ENCODE measurements at places on chromosomes 1 and 21.
A peak's percentile ranks its signal among the peaks of the same experiment; 100 is the strongest.

GRCh38 chr1:6365047-6365446 lies 28.5 kb downstream of the ACOT7 start:
- DNase-seq, result no peak

DNA sequence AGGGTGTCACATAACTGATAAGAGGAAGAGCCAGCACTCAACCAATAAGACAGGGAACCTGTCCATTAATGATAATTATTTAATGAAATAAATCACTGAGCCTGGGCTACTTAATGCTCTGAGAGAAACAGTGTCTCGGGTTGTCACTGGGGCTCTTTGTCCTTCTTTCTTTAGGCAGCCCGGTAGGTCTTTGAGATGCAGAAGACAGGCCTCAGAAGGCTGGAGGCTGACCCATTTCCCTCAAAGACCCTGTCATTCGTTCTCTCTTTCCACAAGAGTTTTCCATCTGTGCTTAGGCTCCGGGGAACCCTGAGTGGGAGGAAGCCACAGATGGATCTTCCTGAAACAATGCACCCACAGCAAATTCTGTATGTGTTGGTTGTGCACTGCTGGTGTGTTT lies 68.2 kb downstream of the BRINP2 start:
- DNase-seq, result no peak

DNA sequence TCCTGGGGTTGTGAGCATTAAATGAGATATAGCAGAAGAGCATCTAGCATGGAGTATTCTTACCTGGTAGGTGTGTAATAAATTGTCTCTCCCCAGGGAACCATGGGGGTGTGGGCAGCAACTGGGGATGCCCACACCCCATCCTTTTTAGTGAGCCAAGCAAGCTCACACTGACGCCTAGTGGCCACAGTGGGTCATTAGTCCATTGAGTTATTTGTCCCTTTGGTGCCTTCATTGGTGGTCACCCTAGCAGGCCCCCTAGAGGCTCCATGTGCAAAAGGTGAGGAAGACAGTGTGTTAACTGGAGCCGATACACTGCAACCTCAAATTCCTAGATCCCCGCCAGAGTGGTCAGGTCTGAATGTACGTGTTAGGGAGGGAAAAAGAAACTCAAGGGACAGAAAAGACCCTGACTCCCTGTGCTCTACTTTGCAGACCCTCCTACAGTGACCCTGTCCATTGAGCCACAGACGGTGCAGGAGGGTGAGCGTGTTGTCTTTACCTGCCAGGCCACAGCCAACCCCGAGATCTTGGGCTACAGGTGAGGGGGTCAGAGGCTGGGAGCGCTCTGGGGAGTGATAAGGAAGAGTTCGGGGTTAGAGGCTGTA lies 93.3 kb upstream of the CD1D start:
- DNase-seq, result peak; percentile 72

DNA sequence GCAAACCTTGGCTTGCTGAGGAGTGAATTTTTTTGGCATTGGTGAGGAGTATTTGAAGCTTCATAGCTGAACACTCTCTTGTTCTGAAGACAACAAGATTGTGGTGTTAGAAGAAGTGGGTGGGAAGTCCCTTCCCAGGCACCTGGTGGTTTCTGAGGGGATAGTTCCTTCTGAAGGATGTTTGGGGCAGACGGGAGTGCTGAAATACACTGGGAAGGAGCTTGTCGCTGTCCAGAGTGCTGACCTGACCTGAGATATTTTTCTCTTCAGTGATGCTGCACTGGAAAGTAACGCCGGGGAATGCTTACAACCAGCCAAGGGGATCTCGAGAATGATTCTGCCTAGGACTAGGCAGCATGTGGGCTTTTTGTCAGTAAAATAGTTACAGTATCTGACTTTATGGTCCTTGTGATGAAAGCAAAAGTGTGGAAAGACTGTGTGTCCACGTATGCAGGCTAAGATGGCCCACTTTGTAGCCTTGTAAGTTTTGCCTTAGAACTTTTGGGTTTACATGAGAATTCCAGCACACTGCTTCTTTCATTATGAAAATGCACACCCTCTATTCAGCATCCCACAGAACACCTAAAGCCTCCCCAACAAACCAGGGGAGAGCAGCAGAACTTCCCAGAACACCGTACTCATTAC lies 33.1 kb upstream of the NFASC start:
- DNase-seq, result peak; percentile 74

- DNase-seq, result no peak
Observed at GRCh38 chr1:58763214-58763613, 20.6 kb downstream of the JUN start.
